ENCODE measurements at places on chromosomes 2 and 18. TPM values are rescaled to one million over a fixed set of nuclear protein-coding genes. Genes with fewer than 3 reads are reported as not detected.

The CCL20 gene
- total RNA-seq, result not detected

The CTAGE1 gene
- not detected for total RNA-seq

The RAX gene
- 0.23 TPM for total RNA-seq

The MARCHF4 gene
- total RNA-seq, result 10.0 TPM

The KCNS3 gene
- total RNA-seq, result 6.6 TPM

The TRABD2A gene
- total RNA-seq, result 12.2 TPM

The GKN2 gene
- not detected for total RNA-seq

The ERMN gene
- 668 TPM for total RNA-seq
